ENCODE measurements at places on chromosomes 7 and 10. TPM values are rescaled to one million over a fixed set of nuclear protein-coding genes. Genes with fewer than 3 reads are reported as not detected.

The MSS51 gene
- total RNA-seq, result 1.5 TPM

DNA sequence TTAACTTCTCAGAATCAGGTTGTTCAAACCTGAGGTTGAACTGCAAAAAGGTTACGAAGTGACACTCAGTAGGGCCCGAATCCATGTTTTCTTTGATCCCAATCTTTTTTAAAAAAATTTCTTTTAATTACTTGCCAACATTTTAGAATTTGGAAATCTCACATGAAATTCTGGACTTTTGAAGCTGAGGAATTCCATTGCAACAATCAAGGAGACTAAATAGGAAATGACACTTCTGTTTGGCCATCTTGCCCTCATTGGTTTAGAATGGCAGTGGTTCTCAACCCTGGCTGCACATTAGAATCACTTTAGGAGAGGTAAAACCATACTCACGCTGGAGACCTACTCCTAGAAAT is 471 bp upstream of the TOMM7 start:
- H3K27ac ChIP-seq, result peak overlapping the region; percentile 89
- H3K4me1 ChIP-seq, result peaks cover 28% of the 10 kb centered on the region
- peak overlapping the region; percentile 70 for H3K4me3 ChIP-seq
- no peak for DNase-seq

DNA sequence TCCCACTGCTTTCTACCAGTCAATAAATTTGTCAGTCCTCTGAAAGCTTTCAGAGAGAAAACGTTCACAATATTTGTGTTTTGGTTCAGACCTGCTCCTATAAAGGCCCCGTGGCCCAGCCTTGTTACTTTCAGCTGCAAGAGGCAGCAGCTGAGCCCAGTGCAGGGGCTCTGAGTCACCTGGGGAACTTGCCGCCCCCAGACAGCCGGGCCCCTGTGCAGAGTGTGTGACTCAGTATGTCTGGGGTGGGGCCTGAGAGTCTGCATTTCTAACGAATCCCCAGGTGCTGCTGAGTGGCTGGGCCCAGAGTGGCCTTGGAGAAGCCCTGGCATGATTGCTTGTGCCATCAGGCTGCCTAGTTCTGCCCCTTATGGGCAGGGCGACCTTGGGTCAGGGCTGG is 303.5 kb downstream of the PAXIP1 start:
- no peak overlapping the region for H3K4me3 ChIP-seq
- H3K4me1 ChIP-seq, result no peaks in the 10 kb centered on the region
- no peak for DNase-seq
- H3K27ac ChIP-seq, result no peak overlapping the region
- no peaks in the 10 kb centered on the region for H3K36me3 ChIP-seq
- no peaks in the 10 kb centered on the region for H3K27me3 ChIP-seq

GRCh38 chr10:132134241-132135052 is 52.3 kb upstream of the DPYSL4 start:
- H3K36me3 ChIP-seq, result no peaks in the 10 kb centered on the region
- H3K4me1 ChIP-seq, result no peaks in the 10 kb centered on the region
- no peak overlapping the region for H3K27ac ChIP-seq
- H3K4me3 ChIP-seq, result no peak overlapping the region
- H3K27me3 ChIP-seq, result no peaks in the 10 kb centered on the region

GRCh38 chr7:81245353-81245752 is 326.5 kb upstream of the SEMA3C start:
- H3K27ac ChIP-seq, result no peak overlapping the region
- no peak overlapping the region for H3K4me3 ChIP-seq
- no peaks in the 10 kb centered on the region for H3K36me3 ChIP-seq
- DNase-seq, result no peak
- no peaks in the 10 kb centered on the region for H3K27me3 ChIP-seq
- no peaks in the 10 kb centered on the region for H3K4me1 ChIP-seq

DNA sequence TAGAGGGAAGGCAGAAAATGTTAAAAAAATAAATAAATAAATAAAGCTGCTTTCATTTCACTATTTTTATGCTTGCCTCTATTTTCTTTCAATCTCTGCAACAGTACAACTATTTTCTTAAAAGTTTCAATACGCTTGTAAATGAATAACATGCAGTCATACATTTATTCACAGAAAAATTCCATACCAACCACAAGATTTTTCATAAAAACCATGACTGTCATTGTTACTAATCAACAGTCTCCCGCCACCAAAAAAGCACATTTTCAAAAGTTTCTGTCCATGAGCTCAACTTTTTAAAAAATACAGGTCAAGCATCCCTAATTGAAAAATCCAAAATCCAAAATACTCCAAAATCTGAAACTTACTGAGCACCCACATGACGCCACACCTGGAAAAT is 5.3 kb downstream of the PARD3 start:
- no peak overlapping the region for H3K4me3 ChIP-seq
- no peak for DNase-seq
- no peak overlapping the region for H3K27ac ChIP-seq
- H3K36me3 ChIP-seq, result no peaks in the 10 kb centered on the region
- H3K4me1 ChIP-seq, result no peaks in the 10 kb centered on the region

DNA sequence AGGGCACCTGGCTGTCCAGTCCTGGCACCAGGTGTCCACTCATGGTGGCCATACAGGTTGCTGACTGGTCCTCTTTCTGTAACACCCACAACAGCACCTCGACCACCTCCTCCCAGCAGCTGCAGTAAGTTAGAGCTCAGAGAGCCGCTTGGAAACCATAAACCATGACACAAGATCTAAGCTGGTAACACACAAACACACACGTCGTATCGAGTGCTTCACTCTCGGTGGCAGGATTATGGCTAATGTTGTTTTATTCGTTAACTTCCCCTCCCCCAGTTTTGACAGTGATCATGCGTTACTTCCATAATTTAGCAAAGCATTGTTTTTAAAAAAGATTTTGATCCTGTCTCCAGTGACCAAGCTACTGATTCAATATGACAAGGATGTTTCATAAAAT is 59.7 kb downstream of the CAMK2B start:
- no peaks in the 10 kb centered on the region for H3K27me3 ChIP-seq
- no peaks in the 10 kb centered on the region for H3K36me3 ChIP-seq
- H3K27ac ChIP-seq, result no peak overlapping the region
- no peak for DNase-seq

Data from CD8-positive, alpha-beta memory T cell (primary cell).